Hippocampal formation (tissue), 2 donors: ENCODE measurements at places on chromosomes 16 and 17.

GRCh38 chr17:35931794-35932425 is 1.3 kb upstream of the RDM1 start:
- DNase-seq, result no peak

GRCh38 chr16:25110387-25110947 is 1.1 kb upstream of the LCMT1 start:
- DNase-seq, result no peak

- DNase-seq, result no peak
These were observed 101.8 kb downstream of the ABCA8 start for GRCh38 chr17:68853439-68853838.

GRCh38 chr17:2624292-2624731 is 30.9 kb downstream of the PAFAH1B1 start:
- DNase-seq, result no peak

DNA sequence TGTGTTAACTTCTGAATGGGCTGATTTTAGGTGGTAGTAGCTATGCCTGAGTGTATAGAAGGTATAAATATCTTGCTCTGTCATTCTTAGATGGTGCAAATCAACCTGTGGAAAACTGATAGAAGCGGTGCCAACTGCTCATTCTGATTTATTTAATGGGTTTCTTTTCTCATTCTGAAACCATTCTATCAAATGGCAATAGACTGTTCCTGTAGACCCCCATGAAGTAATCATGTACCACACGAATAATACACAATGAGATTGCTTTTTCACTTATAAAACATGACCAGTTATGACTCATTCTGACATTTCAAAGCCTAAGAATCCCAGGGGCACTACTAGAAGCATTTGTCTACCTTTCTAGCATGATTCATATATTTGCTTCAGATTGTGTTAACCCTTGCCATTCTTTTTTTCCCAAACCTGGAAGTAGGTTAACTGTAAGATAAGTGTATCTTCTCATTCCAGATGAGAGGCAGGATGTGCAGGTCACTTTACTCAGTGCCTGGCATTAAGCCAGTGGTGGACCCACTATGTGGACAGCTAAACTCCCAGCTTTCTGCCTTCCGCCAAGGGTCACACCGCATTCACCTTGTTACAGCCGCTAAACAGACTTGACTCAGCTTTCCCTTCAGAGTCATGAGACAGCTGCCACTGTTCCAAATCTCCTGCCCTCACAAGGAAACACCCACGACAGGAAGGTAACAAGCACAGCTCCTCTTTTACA is 16.4 kb upstream of the SLC16A11 start:
- DNase-seq, result no peak

DNA sequence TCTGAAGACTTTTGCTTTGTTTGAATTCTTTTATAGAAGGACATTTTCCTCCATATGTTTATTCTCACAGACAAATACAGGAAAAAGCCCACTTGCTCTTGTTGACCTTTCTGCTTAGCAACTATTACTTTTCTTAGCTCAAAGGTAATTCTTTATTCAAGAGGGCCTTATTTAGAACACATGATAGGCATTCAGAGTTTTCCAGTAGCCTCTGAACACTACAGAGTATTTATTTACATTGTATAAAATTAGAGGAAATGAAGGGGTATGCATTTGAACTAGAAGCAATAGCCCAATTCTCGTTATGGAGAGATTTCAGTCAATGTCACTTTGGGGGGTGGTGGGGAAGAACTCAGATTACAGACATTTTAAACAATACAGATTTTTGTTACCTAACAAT is 581.7 kb downstream of the KCNJ2 start:
- DNase-seq, result no peak

GRCh38 chr16:65061935-65062518 is 59.8 kb downstream of the CDH11 start:
- no peak for DNase-seq

- no peak for DNase-seq
These were observed 18.2 kb downstream of the PCTP start for GRCh38 chr17:55768936-55769624.

DNA sequence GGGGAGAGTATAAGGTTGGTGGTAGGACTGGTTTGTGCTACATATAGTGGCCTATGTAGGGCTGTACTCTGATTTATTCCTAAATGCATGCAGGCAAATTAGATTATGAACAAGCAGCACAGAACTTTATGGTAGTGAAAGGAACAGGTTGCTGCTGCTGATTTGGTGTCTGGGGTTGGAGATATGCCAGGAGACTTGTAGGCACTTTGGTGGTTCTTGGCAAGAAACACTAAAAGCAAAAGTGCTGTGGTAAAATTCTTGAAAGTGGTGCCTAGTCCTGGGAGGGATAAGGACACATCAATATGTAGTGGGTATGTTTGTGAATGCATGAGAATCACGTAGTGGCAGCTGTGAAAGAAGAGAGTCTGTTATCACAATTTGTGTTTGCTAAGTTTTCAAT is 2126.0 kb downstream of the TP53TG3F start:
- DNase-seq, result no peak

GRCh38 chr17:992933-993332 is 4.0 kb upstream of the TIMM22 start:
- no peak for DNase-seq

GRCh38 chr17:5110816-5111215 is 862 bp downstream of the ZNF232 start:
- no peak for DNase-seq

DNA sequence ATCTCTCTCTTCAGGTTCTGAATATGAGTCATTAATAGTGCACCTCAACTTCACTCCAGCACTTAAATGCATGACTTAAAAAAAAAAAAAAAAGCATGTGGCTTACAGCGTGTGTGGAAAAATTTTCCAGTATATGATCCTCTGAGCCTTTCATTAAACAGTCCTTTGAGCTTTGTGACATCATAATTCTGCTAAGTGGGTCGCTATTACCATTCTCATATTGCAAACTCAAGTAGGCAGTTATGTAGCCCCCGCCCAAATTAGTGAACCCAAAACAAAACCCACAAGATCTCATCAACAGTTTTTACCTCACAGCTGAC is 672 bp downstream of the CMTR2 start:
- DNase-seq, result no peak

DNA sequence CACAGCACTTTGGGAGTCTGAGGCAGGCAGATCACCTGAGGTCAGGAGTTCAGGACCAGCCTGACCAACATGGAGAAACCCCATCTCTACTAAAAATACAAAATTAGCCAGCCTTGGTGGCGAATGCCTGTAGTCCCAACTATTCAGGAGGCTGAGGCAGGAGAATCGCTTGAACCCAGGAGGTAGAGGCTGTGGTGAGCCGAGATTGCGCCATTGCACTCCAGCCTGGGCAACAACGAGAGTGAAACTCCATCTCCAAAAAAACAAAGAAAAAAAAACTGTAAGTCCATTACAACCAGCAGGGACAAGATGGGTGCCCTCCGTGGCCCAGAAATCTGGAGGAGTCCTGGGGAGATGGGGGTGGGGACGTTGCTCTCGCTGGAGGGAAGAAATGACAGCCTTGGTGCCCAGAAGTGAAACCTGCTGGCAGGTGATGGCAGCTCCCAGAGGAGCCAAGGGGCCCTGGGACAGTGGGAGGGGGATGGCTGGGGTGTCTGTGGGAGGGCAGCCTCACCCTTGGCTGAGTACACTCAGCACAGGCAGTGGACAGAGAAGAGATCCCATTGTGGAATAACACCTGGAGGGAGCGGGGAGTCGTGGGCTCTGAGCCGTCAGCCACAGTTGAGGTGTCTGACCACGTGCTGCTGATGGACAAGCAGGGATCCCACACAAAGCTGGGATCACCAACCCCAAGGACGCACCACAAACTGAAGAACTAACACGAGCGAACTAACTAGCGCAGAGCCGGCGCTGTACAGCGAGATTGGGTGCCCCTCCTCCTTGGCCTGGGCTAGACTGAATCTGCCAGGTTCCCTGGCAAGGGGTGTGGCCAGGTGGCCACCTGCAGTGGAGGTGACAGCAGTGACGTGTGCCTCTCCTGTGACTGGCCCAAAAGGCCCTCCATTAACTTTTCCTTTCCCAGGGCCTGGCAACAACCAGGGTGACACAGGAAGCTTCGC is 46.9 kb upstream of the BAHCC1 start:
- no peak for DNase-seq

- no peak for DNase-seq
These were observed 9.2 kb downstream of the ARHGAP27 start for GRCh38 chr17:45423304-45423974.

GRCh38 chr17:65035704-65036103 is 20.8 kb downstream of the GNA13 start:
- no peak for DNase-seq

DNA sequence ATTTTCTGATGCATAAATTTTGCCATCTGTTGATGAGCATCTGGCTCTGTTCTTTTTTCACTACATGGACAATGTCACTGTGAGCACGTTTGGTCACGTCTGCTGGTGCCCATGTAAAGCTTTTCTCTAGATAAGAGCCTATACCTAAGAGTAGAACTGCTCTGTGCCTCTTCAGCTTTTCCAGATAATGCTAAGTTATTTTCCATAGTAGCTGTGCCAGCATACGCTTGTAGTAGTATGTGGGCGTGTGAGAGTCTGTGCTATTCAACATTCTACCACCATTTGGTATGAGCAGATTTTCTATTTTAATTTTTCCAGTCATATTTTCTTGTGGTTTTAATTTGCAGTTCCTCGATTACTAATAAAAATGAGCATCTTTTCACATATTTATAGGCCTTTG is 33.2 kb downstream of the VPS35L start:
- DNase-seq, result no peak

DNA sequence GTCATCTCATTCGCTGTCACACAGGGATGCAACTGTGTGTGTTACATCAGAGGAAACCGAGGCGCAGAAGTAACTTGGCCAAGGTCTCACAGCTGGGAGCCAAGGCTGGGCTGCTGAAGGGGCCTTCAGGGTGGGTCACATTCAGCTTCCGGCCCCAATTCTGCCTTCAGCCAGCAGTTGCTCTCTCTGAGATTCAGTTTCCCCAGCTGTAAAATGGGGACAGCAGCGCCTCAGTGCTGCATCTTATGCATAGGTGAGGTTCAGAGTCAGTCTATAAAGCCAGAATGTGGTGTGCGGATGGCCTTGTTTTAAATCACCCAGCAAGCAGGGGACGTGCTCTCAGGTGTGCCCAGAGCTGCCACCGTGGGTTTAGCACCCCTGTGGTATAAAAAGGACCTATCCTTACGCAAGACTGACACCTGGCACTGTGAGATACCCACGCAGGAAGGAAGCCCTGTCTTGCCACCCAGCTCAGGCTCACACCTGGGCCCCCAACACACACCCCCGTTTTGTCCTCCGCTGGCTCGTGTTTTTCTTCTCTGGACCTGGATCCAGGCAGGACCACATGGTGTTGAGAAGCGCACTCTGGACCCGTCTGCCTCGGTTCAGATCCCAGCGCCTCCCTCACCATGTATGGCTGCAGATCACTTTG is 94.6 kb upstream of the GSE1 start:
- no peak for DNase-seq

GRCh38 chr17:42111265-42111636 is 1.3 kb downstream of the DHX58 start:
- DNase-seq, result no peak

GRCh38 chr16:87955302-87956097 is 4.3 kb downstream of the BANP start:
- DNase-seq, result no peak

- no peak for DNase-seq
These were observed 154.5 kb downstream of the CBLN1 start for GRCh38 chr16:49127103-49127502.

GRCh38 chr16:648071-648780 is 939 bp upstream of the WDR90 start:
- no peak for DNase-seq

- DNase-seq, result no peak
These were observed 23.0 kb downstream of the VAC14 start for GRCh38 chr16:70777973-70778406.

DNA sequence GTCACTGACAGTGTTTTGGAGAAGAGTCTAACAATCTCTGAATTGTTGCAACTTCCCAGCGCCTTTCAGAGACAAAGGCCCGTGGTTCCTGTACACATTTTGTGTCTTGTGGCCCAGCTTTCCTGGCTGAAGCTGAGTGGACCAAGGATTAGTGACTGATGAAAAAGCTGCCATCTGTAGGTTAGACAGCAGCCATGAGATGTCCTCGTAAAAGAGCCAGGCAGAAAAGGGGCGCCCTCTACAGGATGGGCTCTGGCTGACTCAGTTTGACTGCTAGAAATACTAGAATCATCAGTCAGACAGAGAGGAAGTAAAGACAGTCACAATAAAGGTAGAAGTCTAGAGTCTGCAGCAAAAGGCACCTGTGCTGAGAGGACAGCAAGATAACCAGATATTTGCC is 26.5 kb upstream of the NF1 start:
- DNase-seq, result no peak

DNA sequence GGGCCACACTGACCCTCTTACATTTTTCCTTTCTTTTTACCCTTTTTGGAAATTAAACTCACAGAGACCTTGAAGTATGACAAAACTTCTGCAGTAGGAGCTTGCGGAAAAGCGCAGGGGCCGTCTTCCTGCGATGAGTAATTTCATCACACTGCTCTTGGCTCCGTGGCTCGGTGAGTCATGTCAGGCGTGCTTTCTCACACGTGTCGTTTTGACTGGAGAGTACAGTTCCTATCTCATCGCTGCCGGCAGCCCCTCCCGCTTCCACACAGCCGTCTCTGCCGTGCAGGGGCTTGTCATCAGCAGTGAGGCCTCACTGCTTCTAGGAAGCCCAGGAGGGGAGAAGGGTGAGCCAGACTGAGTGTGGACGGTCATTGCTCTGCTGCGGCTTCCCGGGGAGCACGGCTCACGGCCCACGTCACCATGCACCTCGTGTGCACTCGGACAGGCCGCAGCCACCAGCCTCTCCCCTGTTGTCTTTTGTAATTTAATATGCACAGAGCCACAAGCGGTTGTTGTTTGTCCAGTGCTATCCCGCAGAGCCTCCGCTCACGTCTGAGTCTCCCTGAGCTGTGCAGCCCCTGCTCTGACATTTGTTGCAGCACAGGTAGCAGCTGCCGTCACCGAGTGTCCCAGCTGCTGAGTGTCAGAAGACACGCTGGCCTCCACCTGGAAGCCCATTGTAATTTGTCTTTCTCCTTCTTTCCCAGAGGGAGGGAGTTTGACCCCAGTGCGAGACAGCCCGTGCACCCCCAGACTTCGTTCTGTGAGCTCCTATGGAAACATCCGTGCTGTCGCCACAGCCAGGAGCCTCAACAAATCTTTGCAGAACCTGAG is 99.4 kb upstream of the CHMP6 start:
- DNase-seq, result peak; percentile 51

DNA sequence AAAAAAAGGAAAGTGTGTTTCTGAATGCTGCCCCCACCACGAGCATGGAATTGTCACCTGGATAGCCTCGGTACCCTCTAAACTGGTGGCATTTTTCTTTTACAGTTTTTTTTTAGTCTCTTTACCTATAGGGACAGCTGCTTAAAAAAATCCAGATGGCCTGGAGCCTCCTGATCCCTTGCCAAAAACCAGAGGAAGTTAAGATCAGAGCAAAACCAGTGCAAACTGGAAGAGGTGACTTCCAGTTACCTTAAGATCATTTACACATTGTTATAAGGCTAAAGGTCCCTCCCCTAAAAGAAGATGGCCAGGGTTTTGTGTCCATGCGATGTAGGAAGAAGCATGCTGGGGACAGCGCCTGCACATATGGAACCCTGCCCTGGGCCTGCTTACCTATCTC is 3.5 kb downstream of the MEFV start:
- DNase-seq, result no peak
